ENCODE measurements at places on chromosomes 2 and 18.

- no peak for DNase-seq
These were observed 195.4 kb upstream of the SIX3 start for GRCh38 chr2:44745922-44746766.

DNA sequence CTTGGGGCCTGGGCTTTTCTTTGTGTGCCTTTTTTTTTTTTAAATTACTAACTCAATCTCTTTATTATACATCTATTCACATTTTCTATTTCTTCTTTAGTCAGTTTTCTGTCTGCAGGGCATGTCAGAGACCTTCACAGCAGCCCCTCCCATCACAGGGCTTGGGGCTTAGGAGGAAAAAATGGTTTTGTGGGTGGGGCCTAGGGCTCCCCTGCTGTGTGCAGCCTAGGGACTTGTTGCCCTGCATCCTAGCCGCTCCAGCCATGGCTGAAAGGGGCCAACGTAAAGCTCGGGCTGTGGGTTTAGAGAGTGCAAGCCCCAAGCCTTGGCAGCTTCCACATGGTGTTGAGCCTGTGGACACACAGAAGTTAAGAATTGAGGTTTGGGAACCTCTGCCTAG lies 13.8 kb downstream of the ZSCAN30 start:
- no peak for DNase-seq

- no peak for DNase-seq
These were observed 91.7 kb downstream of the INHBB start for GRCh38 chr2:120437604-120438000.

DNA sequence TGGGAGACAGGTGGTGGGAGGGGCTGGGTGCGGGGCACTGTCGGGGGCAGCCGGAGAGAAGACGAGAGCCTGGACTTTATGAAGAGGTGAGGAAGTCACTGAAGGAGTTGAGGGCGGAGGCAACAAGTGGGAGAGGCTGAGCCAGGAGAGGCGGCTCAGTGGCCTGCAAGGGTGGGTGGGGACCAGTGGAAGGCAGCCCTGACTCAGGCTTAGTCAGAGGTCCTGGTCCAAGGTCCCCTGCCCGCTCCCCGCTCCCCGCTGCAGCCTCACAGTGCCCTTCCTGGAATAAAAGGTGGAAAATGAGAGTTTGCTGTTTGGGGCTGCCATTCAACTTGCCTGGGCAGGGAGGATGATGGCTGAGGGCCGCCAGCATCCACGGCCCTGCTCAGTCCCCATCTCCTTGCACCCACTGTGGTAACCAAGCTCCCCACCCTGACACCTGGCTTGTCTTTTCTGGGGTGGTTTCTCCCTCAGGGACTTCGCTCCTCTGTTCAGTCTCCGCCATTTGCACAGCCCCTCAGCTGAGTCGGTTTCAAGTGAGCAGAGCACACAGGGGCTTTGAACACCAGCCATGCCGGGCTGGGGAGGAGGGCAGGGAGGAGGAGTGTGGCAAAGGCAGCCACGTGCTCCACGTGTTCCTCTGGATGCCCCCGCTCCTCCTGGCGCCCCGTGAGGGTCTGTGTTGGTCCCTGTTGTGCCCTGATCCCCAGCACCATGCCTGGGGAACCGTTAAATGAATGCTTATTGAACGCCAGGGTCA lies 13.7 kb upstream of the RALB start:
- DNase-seq: no peak

GRCh38 chr2:84702941-84703340 lies 177.9 kb downstream of the TRABD2A start:
- DNase-seq: no peak

Data from GM12878 (cell line).